ENCODE measurements at places on chromosomes 11 and 22. TPM values are rescaled to one million over a fixed set of nuclear protein-coding genes. Genes with fewer than 3 reads are reported as not detected.

- no peak overlapping the region for H3K27ac ChIP-seq
- H3K4me3 ChIP-seq = no peak overlapping the region
- DNase-seq = no peak
- H3K4me1 ChIP-seq = peaks cover 24% of the 10 kb centered on the region
Measured at GRCh38 chr11:119676461-119677020, 52.5 kb downstream of the NECTIN1 start.

Gene APOA4
- polyA plus RNA-seq = not detected

GRCh38 chr11:100008417-100008816 lies 678.7 kb upstream of the ARHGAP42 start:
- H3K4me1 ChIP-seq = no peaks in the 10 kb centered on the region
- no peak overlapping the region for H3K27ac ChIP-seq

Gene CTSW
- polyA plus RNA-seq = 2.9 TPM

Gene IGSF9B
- polyA plus RNA-seq = 2.3 TPM

Gene MYO7A
- 46.8 TPM for polyA plus RNA-seq
